ENCODE measurements at places on chromosomes 12 and 14. TPM values are rescaled to one million over a fixed set of nuclear protein-coding genes. Genes with fewer than 3 reads are reported as not detected.
A peak's percentile ranks its signal among the peaks of the same experiment; 100 is the strongest.

Gene SSPN
- not detected for polyA plus RNA-seq

Gene PIANP
- 0.22 TPM for polyA plus RNA-seq

Gene REM2
- 1.4 TPM for polyA plus RNA-seq

GRCh38 chr12:256958-257357 lies 5.7 kb downstream of the SLC6A13 start:
- H3K36me3 ChIP-seq = no peaks in the 10 kb centered on the region
- H3K27me3 ChIP-seq = peaks cover 4% of the 10 kb centered on the region
- H3K4me3 ChIP-seq = no peak overlapping the region
- no peak overlapping the region for H3K27ac ChIP-seq
- H3K4me1 ChIP-seq = no peaks in the 10 kb centered on the region

DNA sequence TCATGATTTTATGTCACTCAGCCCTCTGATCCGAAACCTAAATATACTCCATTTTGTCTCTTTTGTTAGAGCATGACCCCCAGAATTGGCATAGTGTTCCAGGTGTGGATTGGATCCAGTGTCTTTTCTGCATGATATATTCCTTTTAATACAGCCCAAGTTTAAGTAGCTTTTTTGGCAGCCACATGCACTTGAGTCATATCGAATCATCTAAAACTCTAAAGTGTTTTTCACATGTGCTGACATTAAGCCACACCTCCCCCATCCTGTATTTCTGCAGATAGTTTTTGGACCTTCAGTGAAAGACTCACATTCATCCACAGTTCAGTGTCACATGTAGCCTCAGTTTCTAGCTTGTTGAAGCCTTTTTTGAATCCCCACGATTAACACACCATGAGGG lies 30.6 kb downstream of the BORCS5 start:
- H3K36me3 ChIP-seq = no peaks in the 10 kb centered on the region
- no peak for DNase-seq
- no peak overlapping the region for H3K27ac ChIP-seq
- no peaks in the 10 kb centered on the region for H3K27me3 ChIP-seq
- H3K4me3 ChIP-seq = no peak overlapping the region

DNA sequence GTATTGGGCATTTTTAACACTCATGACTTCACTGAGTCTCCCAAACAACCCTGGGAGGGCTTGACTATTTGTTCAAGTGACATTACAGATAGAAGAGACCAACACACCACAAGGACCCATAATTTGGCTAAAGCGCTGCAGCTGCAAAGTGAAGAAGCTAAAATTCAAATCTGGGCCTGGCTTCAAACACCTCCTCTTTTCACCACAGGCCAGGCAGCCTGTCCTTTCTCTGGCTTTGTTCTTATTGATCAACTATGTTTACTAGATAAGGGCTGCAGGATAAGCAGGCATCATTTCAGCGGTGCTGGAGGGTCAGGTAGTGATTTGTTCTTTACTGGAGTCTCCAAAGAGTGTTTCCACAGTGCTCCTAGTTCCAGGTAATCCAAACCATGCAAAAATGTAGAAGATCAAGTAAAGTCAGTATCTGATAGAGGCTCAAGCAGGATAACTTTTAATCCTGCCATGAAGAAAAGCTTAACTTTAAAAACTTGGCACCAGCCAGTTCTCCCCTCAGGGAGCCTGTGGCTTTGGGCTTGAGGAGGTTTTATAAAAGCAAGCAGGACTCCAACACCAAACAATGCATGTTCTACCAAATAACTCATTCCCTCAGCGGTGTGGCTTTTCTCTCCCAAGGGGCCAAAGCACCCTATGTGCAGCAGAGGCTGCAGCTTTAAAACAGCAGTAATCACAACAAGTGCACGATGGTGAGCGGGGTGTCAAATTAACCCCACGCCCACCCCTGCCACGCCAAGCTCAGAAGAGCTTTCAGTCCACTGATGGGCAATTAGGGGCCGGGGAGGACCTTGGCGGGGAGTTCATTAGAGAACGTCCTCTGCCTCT lies 16.8 kb downstream of the CLMN start:
- H3K36me3 ChIP-seq = no peaks in the 10 kb centered on the region
- H3K4me3 ChIP-seq = no peak overlapping the region
- H3K4me1 ChIP-seq = no peaks in the 10 kb centered on the region
- DNase-seq = no peak
- H3K27me3 ChIP-seq = no peaks in the 10 kb centered on the region

DNA sequence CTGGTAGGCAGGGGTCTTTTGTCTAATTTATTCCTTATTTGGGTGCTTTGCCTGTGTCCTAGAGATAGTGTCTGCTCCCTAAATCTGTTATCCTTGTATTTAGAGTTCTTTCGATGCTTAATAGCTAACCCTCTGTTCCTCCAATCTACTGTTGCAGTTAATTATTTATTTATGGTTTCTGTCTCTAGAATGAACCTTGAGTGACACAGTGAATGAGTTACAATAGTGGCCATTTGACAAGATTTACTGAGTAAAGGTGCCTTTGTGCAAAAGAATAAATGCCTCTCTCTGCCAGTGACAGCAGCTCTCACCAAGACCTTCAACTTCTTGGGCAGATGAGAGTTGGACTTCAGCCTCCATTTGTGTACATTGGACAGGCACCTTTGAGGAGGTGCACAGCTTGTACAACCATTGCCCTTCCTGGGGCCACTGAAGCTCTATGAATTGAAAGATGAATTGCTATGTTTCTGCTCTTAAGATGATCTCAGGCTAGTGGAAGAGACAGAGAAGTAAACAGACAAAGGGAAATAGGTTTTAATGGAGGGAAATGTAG lies 165.9 kb downstream of the DERA start:
- H3K27ac ChIP-seq = no peak overlapping the region
- H3K27me3 ChIP-seq = no peaks in the 10 kb centered on the region
- no peak overlapping the region for H3K4me3 ChIP-seq

- peak; percentile 70 for DNase-seq
- H3K4me3 ChIP-seq = peak overlapping the region; percentile 80
- peaks cover 14% of the 10 kb centered on the region for H3K4me1 ChIP-seq
- H3K27me3 ChIP-seq = no peaks in the 10 kb centered on the region
- peak overlapping the region; percentile 76 for H3K27ac ChIP-seq
- H3K36me3 ChIP-seq = no peaks in the 10 kb centered on the region
These were observed 136.5 kb upstream of the AMIGO2 start for GRCh38 chr12:47216150-47216677.

DNA sequence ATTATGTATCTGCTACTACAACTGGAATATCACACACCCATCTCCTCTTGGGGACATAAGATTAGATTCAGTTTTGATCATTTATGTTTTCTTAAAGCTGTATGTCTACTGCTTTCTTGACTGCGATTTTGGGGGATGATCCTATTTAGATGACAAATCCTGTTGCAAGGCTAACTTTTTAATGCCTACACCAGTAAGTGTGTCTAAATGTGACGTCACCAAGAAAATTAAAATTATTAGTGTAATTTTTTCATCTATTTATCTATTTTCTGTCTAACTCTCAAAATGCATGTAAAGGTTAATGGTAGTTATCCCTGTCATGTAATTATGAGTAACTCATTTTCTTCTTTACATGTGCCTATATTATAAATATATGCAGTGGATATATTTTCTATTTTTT lies 170.9 kb upstream of the PPFIA2 start:
- H3K27me3 ChIP-seq = no peaks in the 10 kb centered on the region
- H3K4me1 ChIP-seq = no peaks in the 10 kb centered on the region
- no peak overlapping the region for H3K27ac ChIP-seq
- H3K4me3 ChIP-seq = no peak overlapping the region
- H3K36me3 ChIP-seq = no peaks in the 10 kb centered on the region
- no peak for DNase-seq

All from naive thymus-derived CD4-positive, alpha-beta T cell (primary cell).